ENCODE measurements at places on chromosomes 1 and 21.

- DNase-seq, result no peak
Measured at GRCh38 chr1:206558794-206559671, 51.7 kb downstream of the RASSF5 start.

- no peak for DNase-seq
Measured at GRCh38 chr1:159341736-159342135, 39.6 kb downstream of the FCER1A start.

DNA sequence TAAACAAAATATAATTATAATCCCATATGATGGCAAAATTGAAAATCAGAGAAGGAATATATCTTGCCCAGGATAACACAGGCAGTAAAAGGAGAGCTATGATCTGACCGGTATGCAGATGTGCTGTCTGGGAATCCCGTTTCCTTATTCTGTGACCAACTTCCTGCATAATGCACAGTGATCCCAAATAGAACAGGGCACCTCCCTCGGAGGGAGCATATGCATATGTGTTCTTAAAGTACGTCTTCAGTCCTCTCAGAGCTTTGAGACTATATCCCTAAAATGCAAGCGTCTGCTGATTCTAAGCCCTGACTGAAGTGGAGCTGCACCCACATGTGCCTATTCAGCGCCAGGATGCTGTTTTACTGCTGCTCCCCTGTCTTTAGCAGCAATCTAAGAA is 366.1 kb upstream of the PTBP2 start:
- no peak for DNase-seq

GRCh38 chr1:87149241-87150041 is 179.2 kb upstream of the LMO4 start:
- DNase-seq, result no peak
